ENCODE measurements at places on chromosomes 5 and 9.

GRCh38 chr5:146744068-146744745, 134.3 kb downstream of the PPP2R2B start:
- DNase-seq: no peak

- DNase-seq: no peak
These were observed 43.7 kb upstream of the MIER3 start for GRCh38 chr5:56995596-56995995.

DNA sequence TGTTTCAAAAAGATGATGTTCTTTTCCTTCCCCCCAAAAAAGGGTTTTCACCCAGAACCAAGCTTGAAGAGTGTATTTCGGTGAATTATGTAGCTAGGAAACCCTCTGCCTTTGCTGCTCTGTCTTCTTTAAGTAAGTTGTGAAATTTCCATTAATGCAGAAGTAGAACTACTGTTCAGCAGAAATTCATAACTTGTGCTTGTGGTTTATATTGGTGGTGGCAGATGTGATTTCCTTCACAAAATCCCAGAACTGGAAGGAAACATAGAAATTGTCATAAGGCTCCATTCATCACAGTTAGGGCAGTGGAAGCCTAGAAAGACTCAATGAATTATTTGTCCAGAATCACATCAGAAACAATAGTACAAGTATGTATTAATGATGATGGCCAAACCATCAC, 42.1 kb upstream of the DAB2 start:
- DNase-seq: no peak

DNA sequence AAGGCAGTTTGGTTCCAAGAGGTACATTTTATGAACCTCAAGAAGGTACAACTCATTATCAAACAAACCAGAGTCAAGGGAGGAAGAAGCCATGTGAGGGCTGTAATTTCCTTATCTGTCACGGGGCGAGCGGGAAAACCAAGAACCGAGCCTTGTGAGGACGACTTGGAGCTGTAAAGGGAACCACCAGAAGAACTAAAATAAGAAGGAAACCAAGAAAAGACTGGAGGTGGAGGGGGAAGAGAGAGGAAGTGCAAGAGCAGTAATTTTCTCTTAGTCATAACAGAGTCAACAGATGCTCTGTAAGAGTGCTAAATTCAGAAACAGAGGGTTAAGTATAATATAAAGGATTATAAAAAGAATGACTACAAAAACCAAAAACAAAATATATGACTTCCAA, 127.1 kb downstream of the DIRAS2 start:
- no peak for DNase-seq

Data from stimulated activated CD8-positive, alpha-beta memory T cell treated with anti-CD3 and anti-CD28 coated beads, Interleukin-4, amount 100 ng/mL, for 48 hours (primary cell).